ENCODE measurements at places on chromosomes 6 and 20.
A peak's percentile ranks its signal among the peaks of the same experiment; 100 is the strongest.

- no peak for DNase-seq
Observed at GRCh38 chr6:114064862-114065261, 93.9 kb upstream of the HDAC2 start.

- DNase-seq: no peak
Observed at GRCh38 chr20:38084425-38084951, 50.9 kb downstream of the RPRD1B start.

DNA sequence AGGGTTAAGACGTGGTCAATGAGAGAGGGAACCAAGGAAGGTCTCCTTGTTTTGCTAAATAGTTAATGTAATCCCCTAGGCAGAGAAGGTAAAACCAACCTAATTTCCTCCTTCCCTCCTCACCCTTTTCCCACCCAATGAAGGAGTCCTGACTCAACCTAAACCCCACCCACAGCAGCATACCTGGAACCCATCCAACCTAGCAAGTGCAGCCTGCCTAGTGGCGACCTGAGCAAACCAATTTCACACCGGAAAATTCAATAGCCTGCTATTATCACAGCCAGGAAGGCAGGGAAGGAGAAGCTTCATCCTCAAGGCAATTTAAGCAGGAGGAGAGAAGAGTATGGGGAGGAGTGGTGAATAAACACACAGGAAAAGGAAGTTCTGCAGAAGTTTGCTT is 46.9 kb downstream of the OSTM1 start:
- no peak for DNase-seq

- no peak for DNase-seq
Observed at GRCh38 chr20:8740265-8740664, 328.6 kb upstream of the PLCB4 start.

- DNase-seq: peak; percentile 31
Observed at GRCh38 chr20:1263853-1264252, 2.2 kb upstream of the SNPH start.
